NCI-H1092 (cell line): ENCODE measurements at places on chromosomes 13 and 19.

GRCh38 chr13:94324767-94325540, 154.5 kb downstream of the DCT start:
- DNase-seq: no peak

DNA sequence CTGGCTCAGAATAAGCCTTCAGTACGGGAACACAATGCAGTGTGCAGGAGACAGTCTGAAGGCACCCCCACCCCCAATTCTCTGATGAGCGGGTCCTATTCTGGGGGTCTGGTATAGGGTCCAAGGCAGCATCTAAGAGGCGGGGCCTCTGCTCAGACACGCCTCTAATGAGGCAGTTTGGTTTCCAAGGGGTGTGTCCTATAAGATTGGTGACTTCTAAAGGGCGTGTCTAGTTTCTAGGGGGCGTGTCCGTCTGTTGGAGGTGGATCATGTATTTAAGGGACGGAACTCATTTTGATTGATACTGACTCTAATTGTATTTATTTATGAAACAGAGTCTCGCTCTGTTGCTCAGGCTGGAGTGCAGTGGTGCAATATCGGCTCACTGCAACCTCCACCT, 8.7 kb downstream of the FIZ1 start:
- no peak for DNase-seq

DNA sequence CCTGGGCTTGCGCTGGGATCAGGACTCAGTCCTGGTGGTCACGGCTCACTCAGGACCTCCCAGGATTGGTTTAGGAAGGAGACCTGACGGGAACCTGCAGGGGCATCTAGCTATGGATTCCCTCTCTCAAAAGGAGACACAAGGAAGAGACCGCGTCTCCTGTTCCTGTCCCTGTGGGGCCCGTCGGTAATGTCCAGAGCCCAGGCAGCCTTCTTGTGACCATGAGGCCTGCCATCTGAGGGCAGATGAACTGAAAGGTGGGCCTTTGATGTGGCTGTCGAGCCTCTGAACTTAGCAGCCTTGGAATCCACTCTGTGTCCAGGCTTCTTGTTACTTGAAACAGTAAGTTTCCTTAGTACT, 31.5 kb upstream of the MIER2 start:
- no peak for DNase-seq

GRCh38 chr13:95301183-95301967, at the start of gene ABCC4:
Gene ABCC4 (minus strand): TSS chr13:95301451. CDS start chr13:95301314, 137 bp downstream.
- peak; percentile 81 for DNase-seq

DNA sequence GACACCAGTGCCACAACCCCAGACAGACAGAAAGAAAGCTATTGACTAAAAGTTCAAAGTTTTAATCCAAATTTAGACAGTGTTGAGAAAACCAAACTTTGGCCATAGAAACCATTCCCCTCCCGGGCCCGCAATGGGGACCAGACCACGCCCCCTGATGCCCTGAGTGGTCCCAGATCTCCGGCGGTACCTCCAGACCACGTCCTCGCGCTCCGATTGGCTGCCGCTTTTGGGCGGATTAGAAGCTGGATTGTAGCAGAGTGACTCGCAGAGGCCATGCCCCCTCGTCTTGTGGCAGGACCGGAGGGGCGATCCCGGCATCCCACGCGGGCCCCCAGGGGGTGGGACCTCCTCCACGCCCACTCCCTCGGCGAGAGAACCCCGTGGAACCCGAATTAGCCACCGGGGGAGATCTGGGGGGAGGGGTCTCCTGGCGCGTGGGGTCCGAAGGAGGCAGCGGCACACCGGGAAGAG, 797 bp upstream of the HSD17B14 start:
- peak; percentile 32 for DNase-seq

- DNase-seq: no peak
These were observed 252.7 kb downstream of the KCNRG start for GRCh38 chr13:50267917-50268316.

GRCh38 chr13:111398715-111399299, 78.4 kb downstream of the TEX29 start:
- no peak for DNase-seq

GRCh38 chr19:32646556-32646955, 28.4 kb downstream of the ANKRD27 start:
- no peak for DNase-seq

DNA sequence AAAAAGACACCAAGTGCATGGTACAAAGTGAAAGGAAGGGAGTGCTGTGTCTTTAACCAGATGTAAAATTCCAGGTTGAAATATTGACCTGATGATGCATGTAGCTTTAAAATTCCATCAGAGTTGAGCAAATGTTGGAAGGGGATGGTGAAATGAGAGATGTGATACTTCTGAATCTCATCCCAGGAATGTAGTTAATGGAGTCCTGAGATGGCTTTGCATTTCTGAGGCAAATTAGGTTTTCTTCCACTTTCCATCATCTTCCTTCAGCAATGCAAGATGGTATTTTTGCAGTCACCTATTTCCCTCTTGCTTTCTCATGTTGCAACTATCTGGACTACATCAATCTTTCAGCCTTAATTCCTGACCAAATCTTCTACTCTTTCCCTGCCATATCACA, 194.1 kb upstream of the MIR17HG start:
- DNase-seq: no peak

DNA sequence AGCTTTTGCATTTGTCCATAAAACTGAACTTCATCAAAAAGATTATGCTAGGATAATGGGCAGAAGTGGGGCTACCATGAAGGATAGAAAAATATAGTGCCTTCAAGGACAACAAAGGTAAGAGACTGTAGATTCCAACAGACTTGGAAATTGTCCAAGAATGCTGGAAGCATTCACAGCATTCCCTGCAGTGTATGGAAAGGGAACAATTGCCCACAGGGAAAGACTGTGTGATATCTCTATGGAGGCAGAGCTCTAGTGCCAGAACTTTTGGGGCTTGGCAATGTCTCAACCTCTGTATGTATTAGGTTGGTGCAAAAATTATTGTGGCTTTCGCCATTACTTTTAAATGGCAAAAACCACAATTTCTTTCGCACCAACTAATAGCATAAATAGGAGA, 1598.8 kb upstream of the MIR17HG start:
- peak; percentile 17 for DNase-seq

DNA sequence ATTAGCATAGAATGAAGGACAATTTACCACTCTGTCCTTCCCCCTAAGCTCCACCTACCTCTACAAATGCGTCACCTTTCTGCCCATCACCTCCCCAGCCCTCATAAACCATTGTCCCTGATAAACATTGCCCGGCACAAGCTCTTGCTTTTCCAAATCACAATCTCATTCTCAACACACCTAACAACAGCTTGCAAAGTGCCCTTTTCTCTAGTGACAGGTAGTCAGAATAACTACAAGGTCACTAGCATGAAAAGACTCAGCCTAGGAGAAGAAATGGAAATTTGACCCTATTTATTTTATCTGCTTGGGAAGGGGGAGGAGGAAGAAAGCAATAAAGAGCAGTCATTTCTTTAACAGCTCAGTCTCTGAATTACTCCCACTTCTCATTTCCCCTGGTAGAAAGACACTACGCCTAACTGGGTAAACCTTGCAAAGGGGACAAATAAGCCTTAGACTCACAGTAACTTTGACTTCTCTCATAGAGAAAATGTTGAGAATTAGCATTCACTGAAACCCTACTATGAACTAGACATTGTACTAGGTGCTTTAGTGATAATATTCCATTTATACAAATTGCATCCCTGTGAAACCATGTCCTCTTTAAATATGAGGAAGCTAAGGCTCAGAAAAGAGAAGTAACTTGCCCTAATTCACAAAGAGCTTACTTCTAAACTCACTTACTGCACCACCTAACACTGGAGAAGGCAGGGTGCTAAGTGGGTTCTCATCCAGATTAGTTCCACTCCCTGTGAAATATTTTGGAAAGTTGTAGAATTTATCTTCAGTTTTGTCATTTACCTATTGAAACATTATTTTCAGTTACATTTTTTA, 116.2 kb upstream of the FNDC3A start:
- DNase-seq: no peak

GRCh38 chr19:48490981-48491792, 20.4 kb downstream of the LMTK3 start:
- DNase-seq: no peak

GRCh38 chr13:108115738-108116137, 99.6 kb downstream of the LIG4 start:
- no peak for DNase-seq

DNA sequence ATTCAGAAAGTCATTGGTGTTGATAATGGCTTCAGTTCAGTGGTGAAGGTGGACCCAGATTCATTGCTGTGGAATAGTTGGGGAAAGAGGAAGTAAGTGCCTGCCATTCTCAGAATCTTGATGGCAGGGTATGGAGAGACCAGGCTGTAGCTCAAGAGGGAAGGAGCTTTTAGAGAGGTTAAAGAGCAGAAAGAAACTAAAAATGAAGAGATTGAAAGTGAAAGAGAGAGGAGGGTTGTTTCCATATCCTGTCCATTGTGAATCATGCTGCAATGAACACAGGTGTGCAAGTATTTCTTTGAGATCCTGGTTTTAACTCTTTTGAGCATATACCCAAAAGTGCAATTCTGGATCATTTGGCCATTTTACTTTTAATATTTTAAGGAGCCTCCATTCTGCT, 12.5 kb downstream of the GJB6 start:
- no peak for DNase-seq

GRCh38 chr19:2391118-2391725, 31.2 kb downstream of the TMPRSS9 start:
- peak; percentile 34 for DNase-seq

GRCh38 chr19:2726904-2727639, 5.9 kb upstream of the DIRAS1 start:
- DNase-seq: no peak

DNA sequence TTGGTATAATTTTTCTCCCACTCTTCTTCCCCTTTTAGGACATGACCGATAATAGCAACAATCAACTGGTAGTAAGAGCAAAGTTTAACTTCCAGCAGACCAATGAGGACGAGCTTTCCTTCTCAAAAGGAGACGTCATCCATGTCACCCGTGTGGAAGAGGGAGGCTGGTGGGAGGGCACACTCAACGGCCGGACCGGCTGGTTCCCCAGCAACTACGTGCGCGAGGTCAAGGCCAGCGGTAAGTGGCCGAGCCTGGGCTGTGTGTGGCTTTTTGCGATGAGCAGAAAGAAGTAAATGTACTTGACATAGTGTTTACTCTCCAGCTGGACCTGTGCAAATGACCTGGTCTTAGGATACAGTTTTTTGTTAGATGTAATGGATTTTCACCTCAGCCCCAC, 102.5 kb downstream of the ARHGEF7 start:
- DNase-seq: no peak

DNA sequence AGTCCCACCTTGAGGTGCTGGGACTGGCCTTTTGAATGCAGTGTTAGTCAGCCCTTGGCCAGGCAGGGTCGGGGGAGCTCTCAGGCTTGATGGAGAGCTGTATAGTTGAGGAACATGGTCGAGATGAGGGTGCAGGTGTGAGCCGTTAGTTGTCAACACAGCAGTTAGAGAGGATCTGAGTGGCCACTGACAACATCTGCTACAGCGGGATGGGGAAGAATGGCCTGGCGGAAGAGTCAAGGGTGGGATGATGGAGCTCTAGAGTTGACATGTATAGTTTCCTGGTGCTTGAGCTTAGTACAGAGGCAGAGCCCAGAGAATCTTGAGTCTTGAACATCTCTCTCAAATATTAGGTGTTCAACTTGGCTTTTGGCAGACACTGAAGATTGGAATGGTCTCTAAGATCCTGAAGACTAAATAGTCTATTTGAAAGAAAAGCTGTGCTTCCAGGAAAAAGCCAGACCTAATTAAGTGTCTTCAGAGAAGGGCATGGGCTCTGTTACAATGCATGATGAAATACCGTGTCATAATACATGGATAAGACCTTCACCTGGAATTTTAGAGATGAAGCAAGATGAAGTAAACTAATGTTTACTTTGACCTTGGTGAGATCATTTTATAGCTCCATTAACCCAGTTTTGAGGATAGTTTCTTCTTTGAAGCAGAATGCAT, 9.7 kb downstream of the PCCA start:
- no peak for DNase-seq

- no peak for DNase-seq
These were observed 1719.5 kb upstream of the MIR17HG start for GRCh38 chr13:89627996-89628395.

GRCh38 chr19:23440207-23440606, 44.9 kb upstream of the ZNF91 start:
- no peak for DNase-seq

DNA sequence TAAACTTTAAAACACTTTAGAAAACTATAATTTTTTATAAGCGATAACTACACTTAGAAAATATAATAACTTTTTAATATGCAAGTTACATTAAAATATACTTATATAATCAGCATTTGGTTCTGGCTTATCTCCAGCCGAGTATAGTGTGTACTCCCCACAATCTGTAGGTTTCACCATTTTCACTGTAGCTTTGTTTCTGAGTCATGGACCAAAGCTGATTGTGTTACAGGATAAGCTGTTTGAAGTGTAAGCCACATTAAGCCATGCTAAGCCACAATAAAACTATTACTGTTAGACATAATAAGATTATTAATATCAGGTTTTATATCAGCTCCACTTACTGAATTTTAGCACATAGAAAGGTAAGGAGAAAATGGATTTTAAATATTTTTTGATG, 43.8 kb downstream of the CCDC122 start:
- no peak for DNase-seq

GRCh38 chr19:19745496-19746285, 12.8 kb upstream of the ZNF14 start:
- DNase-seq: no peak

DNA sequence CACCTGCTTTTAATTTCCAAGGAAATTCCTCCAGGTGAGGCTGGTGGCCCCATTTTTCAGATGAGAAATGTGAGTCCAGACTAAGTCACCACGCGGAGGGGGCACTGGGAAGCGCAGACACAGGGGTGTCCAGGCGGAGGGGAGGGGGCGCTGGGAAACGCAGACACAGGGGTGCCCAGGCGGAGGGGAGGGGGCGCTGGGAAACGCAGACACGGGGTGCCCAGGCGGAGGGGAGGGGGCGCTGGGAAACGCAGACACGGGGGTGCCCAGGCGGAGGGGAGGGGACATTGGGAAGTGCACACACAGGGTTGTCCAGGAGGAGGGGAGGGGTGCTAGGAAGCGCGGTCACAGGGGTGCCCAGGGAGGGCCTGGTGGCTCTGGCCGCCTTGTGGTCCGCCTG, 3.5 kb downstream of the GRK1 start:
- DNase-seq: no peak

GRCh38 chr19:44499559-44499958, 763 bp downstream of the ZNF180 start:
- no peak for DNase-seq

DNA sequence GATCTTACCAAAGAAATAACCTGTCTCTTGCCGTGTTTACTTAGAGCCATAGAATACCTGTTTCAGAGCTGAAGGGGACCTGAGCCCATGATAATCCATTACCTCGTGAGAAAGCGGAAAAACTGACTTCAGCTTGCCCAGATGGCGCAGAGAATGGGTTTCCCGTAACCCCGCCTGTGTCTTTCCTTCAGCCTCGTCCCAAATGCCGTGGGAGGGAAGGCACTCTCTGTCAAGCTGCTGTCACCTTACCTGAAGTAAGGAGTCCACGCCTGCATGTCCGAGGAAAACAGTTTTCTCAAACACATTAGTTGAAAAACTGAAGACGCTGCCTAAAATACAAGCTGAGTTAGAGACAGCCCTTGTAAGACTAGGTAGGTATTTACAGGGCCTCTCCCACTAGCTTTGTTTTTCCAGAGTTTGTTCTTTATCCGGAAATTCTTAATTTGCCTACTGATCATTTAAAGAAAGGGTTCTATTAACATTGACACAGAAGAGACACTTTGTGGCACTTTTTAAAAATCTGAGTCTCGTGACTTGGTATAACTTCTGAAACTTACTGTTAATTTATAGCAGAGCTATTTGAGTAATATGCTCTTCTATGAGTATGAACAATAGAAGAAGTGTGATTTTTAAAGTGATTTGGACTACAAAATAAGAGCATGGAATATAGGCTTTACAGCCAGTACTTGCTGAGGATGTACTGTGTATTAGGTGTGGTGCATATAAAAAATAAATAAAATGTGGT, 1.3 kb upstream of the INTS6 start:
- DNase-seq: no peak
